ENCODE measurements at places on chromosomes 1 and 21.

DNA sequence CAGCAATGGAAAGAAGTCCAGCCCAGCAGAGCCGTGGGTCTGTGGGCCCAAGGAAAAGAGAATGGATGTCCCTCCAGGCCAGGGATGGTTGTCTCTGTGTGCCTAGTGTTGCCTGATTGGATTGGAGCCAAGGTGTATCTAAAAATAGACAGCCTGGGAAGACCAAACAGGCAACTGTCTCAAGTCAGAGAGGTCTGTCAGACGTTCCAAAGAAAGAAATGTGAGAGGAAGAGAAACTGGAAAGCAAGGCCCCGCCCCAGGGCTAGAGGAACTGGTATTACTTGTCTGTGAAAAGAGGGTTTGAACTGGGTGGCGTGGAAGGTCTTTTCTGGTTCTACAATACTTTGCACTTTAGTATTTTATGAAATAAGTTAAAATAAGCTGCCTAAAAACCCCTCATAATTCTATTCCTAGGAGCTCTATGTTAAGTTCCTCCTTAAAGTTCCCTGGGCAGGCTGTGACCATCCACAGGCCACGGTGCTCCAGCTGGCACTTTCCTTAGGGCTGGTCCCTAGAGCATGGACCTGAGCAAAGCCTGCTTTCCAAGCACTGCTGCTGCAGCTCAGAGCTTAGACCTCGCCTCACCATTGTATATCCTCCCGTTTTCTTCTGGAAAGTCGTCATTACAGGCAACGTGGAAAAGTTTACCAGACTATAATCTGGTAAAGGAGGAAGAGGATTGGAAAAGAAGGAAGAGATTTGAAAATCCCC, 151.6 kb downstream of the DISC1 start:
- peak; percentile 48 for DNase-seq

DNA sequence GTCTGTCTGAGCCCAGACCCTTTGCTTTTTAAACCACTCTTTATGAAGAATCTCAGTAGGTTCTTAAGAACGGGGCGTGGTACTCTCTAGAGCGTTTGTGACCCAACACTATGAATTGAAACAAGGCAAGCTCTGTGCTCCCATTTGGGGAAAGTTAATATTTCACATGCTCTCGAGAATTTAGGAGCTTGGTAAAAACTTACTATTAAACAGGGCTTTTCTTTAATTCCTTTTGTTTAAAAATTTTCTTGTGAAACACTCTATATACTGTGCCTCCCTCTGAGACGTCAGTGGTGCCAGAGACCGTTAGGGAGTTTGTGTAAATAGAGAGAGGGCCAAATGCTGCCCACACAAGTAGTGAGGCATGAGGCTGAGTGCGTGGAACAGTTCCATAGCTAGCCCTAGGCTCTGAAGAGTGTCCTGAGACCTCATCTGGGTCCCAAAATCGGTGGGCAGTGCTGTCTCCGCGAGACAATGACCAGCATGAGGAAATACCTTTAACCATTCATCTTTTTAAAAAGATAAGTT, 144.7 kb downstream of the ROR1 start:
- no peak for DNase-seq

GRCh38 chr1:193487722-193488121, 301.3 kb upstream of the B3GALT2 start:
- no peak for DNase-seq

DNA sequence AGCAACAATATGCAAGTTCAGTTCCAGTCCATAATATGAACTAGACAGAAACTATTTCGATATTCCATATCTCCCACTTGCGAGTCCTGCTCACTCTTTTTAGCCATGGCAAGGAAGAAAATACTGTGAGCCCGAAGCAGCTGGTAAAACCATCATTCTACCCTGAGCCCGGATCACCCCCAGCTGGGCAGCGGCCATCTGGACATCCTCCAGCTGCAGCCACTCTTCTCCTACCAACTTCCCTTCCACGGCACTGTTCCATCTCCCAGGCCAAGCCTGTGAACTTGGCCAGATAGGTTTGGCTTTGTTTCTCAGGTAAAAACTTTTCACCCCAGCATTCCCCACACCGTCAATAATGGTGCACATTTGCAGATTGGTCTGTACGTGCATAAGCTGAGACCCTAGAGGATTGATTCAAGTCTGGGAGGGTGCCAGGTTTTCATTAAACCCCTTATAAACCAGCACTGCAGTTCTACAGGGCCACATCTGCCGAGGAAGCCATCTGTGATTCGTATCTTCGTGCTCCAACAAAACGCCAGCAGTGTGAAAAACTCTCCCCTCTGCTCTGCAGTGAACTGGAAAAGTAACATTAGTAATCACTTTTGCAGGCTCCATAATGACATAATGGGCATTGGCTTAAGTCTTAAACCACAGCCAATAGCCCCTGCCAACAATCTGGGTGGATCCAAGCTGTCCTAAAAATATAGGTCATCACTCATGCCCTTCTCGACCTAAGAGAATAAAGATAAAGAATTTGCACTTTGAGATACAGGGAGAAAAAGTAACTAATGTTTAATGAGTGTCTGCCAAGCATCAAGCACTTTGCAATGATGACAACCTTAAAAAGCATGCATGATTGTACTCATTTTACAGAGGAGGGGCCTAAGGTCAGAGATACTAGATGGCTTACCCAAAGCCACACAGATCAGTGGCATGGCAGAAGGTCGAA, 205.1 kb downstream of the PLPP3 start:
- peak; percentile 49 for DNase-seq

DNA sequence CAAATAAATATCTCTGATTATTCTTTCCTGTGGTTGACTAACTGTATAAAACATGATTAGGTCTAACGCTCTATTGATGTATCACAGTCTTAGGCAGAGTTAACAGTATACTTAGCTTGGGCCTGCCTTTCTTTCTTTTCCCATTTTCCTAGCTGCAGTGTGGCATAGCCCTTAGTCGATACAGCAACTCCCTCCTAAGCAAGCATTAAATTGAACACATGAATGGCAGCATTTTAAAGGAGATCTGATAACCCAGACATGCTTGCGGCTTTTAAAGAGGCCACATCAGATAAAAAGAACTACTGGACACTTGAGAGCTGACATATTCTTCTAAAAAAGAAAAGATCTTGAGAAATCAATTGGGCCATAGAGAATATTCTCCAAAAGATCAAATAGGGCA, 312.0 kb upstream of the TMPRSS15 start:
- no peak for DNase-seq

DNA sequence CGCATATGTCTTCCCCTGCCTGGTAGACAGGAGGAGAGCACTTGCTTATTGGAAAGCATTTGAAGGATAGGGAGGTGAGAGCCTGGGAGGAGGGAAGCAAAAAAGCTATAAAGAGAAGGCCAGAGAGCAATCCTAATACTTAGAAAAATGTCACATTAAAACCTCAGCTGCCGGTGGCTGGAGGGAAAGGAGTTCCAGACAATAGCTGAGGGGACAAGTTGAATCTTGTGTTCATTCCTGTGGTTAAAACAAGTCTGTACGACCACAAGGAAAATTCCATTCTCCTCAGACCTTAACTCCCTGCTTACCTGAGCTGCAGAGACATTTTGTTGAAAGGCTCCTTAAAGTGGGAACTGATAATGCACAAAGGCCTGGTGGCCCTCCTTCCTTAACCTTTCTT, 218.8 kb upstream of the CAMK1G start:
- no peak for DNase-seq

- DNase-seq: no peak
Measured at GRCh38 chr21:37357691-37358090, 8.9 kb upstream of the DYRK1A start.

DNA sequence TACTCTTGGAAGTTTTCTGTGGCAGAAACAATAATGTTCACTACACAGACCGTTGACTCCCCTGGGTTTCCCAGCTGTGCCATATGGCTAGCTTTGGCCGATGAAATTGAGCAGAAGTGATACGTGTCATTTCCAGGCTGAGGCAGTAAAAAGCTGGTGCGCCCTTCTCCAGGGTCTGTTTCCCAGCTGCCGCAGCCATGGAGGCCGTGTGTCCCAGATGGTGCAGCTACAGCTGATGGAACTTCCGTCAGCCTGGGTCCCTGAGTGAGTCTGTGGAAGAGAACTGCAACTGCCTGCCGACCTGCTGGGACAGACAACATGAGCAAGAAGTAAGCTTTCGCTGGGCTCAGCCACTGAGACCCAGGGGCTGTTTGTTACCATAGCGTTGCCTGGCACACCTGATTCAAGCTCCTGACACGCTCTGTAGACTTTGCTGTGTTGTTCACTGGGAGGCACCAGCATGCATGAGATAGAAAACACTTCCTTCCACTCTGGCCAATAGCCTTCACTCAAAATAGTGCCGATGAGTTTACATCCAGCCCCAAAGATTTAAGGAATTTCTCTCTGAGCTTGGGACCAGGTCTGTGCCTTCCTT, 116.3 kb upstream of the SLC25A33 start:
- peak; percentile 10 for DNase-seq

GRCh38 chr1:38125837-38126520, 79.4 kb upstream of the POU3F1 start:
- no peak for DNase-seq

GRCh38 chr1:210129092-210129491, 103.5 kb upstream of the SERTAD4 start:
- no peak for DNase-seq

DNA sequence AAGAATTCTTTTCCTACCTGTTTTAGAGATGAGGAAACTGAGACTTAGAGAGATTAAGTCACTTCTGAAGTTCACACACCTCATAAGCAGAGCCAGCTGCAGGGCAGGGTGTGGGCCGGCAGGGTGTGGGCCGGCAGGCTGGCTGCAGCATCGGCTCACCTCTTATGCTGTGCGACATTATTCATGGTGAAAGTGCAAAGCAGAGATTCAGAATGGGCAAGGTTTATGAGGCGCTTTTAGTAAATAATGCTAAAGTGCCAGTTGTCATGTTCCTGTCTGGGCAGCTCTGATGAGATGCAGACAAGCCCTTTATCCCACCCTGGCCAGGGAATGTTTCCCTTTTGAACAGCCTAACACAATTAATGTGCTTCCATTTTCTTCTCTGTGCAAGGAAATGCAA, 14.6 kb downstream of the MAB21L3 start:
- no peak for DNase-seq

GRCh38 chr1:214228976-214229375, 52.0 kb upstream of the SMYD2 start:
- no peak for DNase-seq

DNA sequence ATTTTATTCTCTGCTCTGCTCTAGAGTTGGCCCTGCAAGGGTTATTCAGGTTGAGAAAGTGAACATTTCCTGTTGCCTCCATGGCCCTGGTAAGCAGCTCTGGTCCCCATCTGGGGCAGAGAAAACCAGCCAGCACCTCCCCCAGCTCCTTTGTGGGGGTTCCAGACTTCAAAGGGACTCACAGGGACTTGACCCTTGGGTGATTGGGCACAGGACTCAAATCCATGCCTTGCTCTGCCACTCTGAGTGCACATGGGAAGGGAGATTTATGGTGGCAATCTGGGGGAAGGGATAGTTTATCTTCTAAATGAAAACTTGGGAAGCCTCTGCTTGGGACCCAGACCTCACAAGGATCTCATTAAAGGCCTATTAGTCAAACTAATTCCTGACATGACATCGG, 212.8 kb downstream of the FOXD2 start:
- no peak for DNase-seq

DNA sequence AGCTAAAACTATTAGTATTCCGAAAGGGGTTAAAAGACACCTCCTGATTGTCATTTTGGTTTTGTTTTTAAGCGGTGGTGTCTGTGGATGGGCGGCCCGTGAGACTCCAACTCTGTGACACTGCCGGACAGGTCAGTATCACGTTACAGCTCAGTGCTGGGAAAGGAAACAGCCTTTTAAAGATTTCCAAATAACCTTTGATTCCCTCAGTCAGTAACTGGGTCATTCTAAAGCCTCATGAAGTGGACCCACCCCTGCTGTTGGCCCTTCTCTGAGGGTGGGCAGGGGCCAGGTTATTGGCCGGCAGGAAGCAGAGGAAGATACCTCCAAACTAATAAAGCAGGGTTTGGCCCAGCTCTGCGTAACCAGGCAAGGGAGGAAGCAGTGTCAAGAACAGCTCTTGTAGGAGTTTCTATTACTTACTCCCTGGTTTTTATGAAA, 2.3 kb downstream of the RHOU start:
- no peak for DNase-seq

GRCh38 chr1:86621286-86621685, 74.4 kb downstream of the CLCA4 start:
- no peak for DNase-seq

- DNase-seq: no peak
Measured at GRCh38 chr1:79431340-79431739, 424.8 kb upstream of the ADGRL4 start.

GRCh38 chr1:77945345-77945744, 33.5 kb downstream of the FUBP1 start:
- no peak for DNase-seq

- DNase-seq: no peak
Measured at GRCh38 chr21:22842875-22843274, 1844.7 kb downstream of the NCAM2 start.

Data from RPMI8226 (cell line).